ENCODE measurements at places on chromosomes 5 and 9. TPM values are rescaled to one million over a fixed set of nuclear protein-coding genes. Genes with fewer than 3 reads are reported as not detected.

GPR151 gene
- total RNA-seq, result not detected

BTNL8 gene
- not detected for total RNA-seq

PARP8 gene
- 0.10 TPM for total RNA-seq

CEP78 gene
- total RNA-seq, result 17.7 TPM

CLK4 gene
- 9.5 TPM for total RNA-seq

DOCK8 gene
- 0.32 TPM for total RNA-seq

AGXT2 gene
- total RNA-seq, result not detected

FGF1 gene
- total RNA-seq, result 0.13 TPM

All from A549 treated with CpdA at 1 μM for 4 hours (cell line).